ENCODE measurements at places on chromosomes 5 and 9.

DNA sequence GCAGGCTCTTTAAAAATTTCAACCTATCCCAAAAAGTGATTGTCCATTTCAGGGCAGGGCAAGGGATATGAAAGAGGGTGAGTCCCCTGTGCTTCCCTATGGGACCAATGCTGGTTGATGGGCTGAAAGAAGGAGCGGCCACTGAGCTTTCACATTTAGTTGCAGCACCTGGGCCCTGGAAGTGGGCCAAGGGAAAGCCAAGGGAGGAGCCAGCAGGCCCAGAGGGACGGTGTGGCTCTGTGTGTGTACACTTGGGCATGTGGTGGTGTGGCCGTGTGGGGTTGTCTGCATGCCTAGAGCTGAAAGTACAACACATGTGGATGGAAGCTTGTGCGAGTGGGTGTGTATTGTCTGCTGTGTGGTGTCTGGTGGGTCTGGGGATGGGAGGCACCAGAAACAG lies 14.0 kb upstream of the PSMD5 start:
- ATAC-seq: no peak

DNA sequence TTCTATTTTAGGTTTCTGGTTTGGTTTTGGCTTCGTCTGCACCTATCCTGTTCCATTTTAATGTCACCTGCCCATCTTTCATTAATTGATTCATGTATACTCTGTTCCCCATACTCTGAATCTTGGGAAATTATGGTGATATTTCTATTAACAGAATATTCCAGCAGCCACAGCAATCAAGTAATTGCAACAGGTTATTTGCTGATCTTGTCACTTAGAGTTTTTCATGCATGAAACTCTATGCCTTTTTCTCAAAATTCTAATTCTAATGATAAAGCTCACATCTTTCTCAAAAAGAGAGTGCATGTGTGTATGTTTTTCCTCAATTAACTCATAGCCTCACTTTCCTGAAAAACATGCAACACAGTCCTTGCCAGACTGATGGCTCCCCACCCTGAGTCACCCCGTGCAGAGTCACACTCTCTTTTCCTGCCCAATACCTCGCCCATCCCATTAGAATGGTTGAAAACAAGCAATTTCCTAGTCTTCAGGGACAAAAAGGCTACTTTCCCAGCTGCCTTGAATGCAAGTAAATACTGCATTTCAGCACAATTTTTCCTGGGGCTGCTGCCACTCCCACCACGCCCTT lies 15.6 kb downstream of the GFRA3 start:
- no peak for ATAC-seq

- no peak for ATAC-seq
Observed at GRCh38 chr5:370311-370958, 48.9 kb downstream of the AHRR start.

DNA sequence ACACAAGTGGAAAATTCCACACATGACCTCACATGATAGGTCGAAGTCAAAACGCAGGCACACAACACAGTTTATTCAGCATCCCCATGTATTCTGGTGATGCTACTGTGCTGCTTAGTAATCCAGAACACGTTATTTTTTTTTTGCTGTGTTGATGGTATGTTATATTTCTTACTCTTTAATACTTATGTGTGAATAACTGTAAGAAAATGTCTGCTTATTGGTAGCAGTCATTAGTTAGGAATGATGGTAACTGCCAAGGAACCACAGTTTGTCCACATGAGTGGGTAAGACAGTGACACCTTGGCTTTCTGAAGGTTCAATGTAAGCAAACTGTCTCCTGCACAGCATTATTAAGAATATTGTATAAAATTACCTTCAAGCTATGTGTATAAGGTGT lies 107.7 kb upstream of the DAPK1 start:
- no peak for ATAC-seq

GRCh38 chr5:77379558-77380061 lies 112.5 kb downstream of the WDR41 start:
- ATAC-seq: no peak

DNA sequence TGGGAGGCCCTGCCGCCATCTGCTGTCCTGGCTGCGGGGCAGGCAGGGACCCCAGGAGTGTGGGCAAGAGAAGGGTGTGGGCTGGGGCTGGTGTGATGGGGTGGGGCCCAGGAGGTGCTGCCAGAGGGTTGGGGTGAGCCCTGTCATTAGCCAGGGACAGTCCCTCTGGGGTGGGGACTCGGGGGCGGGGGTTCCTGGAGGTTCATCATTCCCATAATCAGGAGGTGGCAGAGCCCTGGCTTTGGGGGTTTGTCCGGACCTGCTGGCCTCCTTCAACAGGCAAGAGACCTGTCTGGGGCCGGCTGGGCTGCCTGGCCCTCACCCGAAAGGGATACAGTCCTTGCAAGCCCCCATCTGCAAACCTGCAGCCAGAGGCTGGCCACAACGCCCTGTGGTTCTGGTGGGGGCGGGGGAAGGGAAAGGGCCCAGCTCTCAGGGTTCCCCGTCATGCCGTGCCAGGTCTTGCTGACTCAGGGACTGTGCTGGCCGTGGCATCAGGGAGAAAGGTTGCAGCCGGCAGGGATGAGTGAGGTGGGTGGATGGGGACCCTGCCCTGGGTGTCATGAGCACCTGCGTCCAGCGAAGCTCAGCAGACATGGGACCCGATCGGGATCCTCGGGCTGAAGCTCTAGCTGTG lies 65.2 kb downstream of the MRPL36 start:
- no peak for ATAC-seq

- no peak for ATAC-seq
Observed at GRCh38 chr5:80193401-80193800, 62.4 kb downstream of the SERINC5 start.

GRCh38 chr5:149389552-149390495 lies 10.7 kb upstream of the IL17B start:
- peak; percentile 79 for ATAC-seq

DNA sequence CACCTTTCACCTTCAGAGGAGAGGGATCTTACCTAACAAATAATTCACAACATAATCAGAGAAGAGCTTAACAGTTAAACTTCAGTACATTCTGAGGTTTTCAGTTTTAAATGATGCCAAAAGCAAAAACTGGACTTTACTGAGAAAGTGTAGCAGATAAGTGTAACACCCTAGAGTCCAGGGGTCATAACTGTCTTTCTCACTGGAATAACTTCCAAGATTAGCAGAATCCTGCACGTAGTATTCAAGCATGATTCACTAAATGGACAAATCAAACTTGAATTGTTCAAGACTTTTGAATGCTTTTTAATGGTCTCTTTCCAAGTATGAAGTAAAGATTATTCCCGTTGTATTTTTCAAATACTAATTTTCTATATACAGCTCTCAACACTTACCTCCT lies 180.1 kb upstream of the NREP start:
- no peak for ATAC-seq

DNA sequence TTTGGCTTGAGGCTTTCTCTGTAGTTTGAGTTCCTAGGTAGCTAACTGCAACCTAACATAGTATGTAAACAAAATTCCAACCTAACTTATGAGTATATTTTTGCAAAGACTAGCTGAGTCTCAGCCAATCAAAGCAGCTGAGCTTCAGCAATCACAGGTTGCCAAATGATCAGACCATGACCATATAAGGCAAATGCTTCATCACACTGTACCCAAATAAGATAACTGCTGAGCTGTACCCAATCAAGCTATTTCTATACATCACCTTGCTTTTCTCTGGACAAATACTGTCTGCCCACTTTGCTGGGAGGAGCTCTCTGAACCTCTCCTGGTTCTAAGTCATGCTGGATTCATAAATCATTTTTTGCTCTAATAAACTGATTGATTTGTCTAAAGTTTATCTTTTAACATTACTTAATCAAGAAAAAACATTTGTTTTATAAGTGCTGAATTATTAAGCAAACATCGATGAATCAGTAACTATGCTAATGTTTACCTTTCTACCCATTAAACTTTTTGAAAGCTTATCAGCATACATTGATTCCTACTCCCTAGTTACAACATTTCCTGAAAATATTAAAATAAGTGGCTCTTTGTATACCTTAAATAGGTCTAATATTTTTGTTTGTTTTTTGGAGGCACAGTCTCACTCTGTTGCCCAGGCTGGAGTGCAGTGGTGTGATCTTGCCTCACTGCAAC lies 129.7 kb upstream of the PCA3 start:
- ATAC-seq: no peak

Measured in gastroesophageal sphincter (tissue), 4 donors.